ENCODE measurements at places on chromosomes 4 and X.

- DNase-seq = no peak
These were observed 119.4 kb downstream of the AKAP4 start for GRCh38 chrX:50081282-50081889.

- DNase-seq = peak; percentile 60
These were observed at the start of gene FAT1 for GRCh38 chr4:186723292-186724057. Gene FAT1 (minus strand): TSS chr4:186723856. CDS start chr4:186709827, 14,029 bp downstream.

GRCh38 chr4:122716825-122717448 lies 15.6 kb upstream of the BBS12 start:
- peak; percentile 55 for DNase-seq

GRCh38 chr4:104758574-104758973 lies 263.9 kb upstream of the CXXC4 start:
- no peak for DNase-seq

GRCh38 chr4:13766761-13767540 lies 139.4 kb upstream of the BOD1L1 start:
- DNase-seq = no peak

DNA sequence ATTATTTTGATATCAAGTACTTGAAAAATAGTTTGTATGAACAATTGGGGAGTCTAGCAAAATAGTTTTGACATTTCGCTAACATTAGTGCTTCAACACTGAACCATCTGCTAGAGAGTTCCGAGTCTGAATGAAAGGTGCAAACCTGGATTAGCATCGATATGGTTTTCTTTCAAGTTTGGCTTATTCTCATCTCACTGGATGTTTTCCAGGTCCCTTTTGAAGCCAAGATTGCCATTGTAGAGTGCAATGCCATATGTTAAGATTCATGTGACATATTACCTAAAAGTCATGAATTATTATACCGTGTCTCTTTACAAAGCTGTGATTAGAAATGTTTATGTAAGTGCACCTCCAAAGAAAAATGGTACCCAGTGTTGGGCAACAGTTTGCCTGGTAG lies 36.8 kb upstream of the NAA11 start:
- DNase-seq = no peak

GRCh38 chrX:54715621-54716020 lies 82.4 kb downstream of the ITIH6 start:
- no peak for DNase-seq

DNA sequence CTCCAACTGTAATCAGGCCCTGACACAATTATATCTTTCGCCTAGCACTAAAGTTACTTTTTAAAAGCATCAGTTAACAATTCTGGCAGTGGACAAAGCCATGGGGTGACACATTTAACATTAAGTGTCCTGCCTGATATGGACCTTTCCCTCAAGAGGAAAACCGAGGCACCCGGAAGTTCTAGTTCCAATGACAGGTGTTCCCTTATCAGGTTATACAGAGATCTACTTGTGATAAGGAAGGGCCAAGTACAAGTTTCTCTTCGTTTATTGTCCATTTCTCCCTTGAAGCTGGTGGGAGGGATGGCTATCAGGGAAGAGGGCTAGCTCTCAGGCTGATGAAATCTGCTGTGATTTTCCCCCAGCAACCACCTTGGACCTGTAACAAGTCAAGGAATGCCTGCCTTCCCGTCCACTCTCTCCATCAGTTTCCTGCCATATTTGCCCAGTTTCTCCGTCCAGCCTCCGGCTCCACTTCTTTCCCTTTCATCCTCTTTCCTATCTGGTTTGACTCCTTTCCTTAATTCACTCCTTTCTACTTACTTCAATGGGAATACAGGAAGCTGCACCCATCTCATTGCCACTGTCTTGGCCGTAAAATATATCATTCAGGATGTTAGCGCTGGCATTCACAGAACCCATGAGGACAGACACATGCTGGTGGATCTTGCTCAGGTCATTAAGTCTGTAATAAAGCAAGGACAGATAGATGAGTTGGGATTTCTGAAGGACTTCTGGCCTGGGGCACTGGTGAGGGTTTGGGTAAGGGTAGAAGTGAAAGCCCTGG lies 95.0 kb downstream of the DGKK start:
- DNase-seq = no peak

- no peak for DNase-seq
These were observed 285.7 kb upstream of the TRAM1L1 start for GRCh38 chr4:117370944-117371668.

GRCh38 chr4:139834981-139835391 lies 169.4 kb downstream of the MGST2 start:
- no peak for DNase-seq

GRCh38 chr4:11423465-11423864 lies 5.2 kb downstream of the HS3ST1 start:
- DNase-seq = no peak

DNA sequence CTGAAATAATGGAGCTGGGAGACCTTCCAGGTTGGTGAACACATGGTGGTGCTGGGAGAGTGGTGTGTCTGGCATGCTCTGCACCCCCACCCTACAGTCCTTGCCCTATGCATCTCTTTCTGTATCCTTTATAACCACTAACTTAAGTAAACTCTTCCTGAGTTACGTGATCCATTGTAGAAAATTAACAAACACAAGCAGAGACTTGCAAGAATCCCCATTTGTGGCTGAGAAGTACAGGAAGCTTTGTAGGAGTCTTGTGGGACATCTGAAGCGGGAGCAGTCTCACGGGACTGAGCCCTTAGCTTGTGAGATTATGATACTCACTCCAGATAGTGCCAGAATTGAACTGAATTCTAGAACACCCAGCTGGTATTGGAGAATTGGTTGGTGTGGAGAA lies 14.3 kb upstream of the FAM13A start:
- no peak for DNase-seq

- DNase-seq = no peak
These were observed 64.5 kb upstream of the MAGEA10 start for GRCh38 chrX:152202886-152203285.

- no peak for DNase-seq
These were observed 38.1 kb downstream of the KDR start for GRCh38 chr4:55087009-55087912.

GRCh38 chr4:180557348-180557747 lies 1685.9 kb upstream of the TENM3 start:
- no peak for DNase-seq

DNA sequence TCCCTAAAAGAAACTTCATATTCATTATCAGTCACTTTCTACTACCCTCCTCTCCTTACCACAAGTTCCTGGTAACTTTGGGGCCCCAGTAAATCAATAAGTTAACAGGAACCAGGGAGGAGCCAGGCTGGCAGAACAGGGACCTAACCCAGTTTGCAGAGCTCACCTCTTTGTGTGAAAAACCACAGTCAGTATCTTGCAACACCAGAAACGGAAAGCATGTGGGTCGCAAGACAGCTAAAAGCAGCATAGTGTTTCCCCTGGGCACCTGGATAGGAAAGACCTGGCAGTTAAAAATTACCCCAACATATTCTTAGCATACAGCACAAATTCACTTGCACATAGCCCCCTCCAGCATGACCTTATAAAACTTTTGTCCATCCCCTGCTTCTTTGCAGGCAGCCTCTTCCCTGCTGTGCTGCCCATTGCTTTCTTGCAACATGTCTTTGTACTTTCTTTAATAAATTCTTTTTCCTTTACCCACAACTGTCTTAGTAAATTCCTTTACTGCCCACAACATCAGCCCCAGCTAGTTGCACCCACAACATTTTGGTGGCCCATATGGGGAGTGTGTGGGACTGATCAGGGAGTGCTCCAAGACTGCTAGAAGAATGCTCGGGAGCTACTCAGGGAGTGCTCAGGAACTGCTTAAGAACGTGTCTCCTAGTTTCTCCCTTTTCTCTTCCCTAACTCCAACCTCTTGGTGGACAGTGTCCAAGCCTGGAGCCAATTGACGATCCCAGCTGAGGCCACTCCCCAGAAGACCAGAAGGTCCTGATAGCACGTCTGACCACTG lies 83.4 kb downstream of the MSN start:
- DNase-seq = no peak

GRCh38 chrX:41445171-41445570 lies 2.0 kb upstream of the NYX start:
- no peak for DNase-seq

DNA sequence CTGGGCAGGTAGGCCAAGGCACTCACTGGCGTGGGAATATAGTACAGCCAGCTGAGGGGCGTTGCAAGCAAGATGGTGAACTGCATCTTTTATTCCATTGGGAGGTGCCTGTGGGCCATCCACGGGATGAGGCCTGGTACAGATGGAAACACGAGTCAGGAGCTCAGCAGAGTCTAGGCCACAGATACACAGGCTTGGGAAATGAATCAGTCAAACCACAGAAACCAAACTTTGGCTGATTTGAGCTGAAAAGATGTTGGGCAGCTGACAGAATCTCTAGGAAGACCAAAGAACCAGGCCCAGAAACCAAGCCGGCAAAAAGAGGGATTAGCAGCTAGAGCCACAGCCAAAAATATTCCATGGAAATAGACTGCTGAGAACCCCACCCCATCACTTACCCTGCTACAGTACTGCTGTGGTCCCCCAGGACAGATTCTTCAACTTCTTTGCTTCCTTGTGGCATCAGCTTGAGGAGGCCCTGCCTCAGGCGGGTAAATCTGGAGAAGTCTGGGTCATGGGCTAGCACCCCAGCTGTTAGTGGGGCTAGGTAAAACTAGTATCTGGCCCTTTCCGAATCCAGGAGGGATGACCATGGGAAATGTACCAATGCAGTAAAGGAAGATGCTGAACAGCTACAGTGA lies 75.4 kb downstream of the TMEM131L start:
- no peak for DNase-seq

DNA sequence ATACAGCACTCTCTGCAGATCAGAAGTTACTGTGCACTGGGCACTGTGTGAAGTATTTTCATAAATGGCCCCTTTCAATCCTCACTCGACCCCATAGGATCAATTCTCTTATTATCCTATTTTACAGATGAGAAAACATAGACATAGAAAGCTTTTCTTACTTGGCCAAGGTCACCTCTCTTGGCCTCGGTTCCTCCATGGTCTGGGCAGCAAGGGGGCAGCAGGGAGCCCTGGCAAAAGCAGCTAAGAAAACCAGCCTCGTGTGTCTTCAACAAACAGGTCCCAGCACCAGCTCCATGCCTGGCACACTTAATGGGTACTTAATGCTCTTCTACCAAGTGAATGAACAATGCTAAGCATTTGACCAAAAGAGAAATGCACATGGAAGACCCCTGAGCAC lies 34.4 kb downstream of the BST1 start:
- DNase-seq = no peak

GRCh38 chr4:157221895-157222770 lies 1.6 kb downstream of the GRIA2 start:
- no peak for DNase-seq

GRCh38 chrX:39527025-39527424 lies 570.7 kb downstream of the BCOR start:
- no peak for DNase-seq

GRCh38 chrX:41288641-41289040 lies 45.3 kb upstream of the DDX3X start:
- DNase-seq = no peak

DNA sequence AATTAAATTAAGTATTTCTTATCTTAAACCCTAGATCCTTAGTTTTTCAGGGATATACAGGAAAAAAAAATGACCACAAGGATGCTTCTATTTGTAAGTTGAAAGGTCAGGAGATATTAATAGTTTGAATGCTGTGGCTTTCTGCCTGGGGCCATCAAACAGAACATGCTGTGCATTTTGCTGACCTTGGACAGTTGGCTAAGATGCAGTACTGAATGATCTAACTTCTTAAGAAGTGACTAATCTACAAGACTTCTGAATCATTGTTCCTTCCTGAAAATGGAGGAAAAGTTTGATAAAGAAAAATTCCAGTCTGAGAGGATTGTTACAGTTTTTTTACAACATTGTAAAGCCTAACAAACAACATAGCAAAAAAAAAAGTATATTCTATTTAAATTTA lies 237.8 kb upstream of the JADE1 start:
- DNase-seq = no peak

- no peak for DNase-seq
These were observed 56.8 kb downstream of the TRPC5 start for GRCh38 chrX:112025753-112026152.

DNA sequence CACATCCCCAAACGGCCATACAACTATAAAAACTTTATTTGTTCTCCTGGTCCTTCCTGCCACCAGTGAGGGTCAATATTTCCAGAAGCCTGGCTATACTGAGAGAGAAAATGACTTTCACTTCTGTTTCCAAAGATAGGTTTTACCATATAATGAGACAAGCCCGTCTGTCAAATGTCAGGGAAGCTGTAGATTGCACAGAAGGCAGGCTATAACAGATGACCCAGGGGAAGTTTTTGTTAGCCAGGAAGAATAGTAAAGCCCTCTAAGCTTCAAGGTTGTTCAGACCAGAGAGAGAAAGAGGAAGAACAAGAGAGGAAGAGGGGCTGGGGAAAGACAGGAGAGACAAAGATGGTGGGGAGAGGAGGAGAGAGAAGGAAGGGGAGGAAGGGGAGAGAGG lies 217.5 kb downstream of the GBA3 start:
- DNase-seq = no peak

- no peak for DNase-seq
These were observed 128.9 kb downstream of the SH3KBP1 start for GRCh38 chrX:19758539-19758938.

- no peak for DNase-seq
These were observed 270.4 kb downstream of the LDB2 start for GRCh38 chr4:16627999-16628398.

DNA sequence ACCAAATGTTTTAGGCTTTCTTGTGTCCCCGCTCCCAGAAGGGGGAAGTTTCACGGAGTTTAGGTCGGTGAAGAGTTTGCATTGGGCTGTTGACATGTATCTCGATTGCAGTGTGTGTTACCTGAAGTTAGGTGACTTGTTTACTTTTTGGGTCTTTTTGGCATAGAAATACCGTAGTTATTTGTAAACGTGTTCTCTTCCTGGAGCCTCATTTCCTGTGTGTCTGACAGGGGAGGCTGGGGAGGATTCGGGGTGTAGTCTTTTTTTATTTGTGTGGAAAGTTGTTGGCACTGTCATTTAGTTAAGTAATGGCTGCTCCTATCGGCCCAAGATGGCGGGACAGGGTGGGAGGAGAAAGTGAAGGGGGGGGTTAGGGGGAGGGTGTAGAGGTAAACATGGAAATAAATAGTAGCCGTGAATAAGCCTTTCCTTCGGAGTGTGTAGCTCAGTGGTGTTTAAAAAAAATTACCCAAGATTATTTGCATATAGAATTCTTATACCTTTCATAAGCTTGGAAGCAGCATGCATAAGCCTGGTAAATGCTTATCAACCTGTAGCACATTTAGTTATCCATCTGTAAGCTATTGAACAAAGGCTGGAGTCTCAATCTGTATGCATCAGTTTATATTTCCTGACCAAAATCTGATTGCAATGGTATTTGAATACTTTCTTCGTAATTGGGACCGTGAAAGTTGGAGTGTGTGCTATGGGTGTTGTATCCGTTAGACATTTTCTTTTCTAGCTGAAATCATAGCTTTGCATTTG lies 1.6 kb downstream of the KDM6A start:
- DNase-seq = no peak

Data from D721Med (cell line).